Stimulated activated CD4-positive, alpha-beta T cell treated with anti-CD3 and anti-CD28 coated beads, Interleukin-1b, Interleukin-23, amount 100 ng/mL, for 4 hours (primary cell): ENCODE measurements at places on chromosomes 7 and 10.

GRCh38 chr10:50636618-50637579 lies 13.1 kb upstream of the SGMS1 start:
- DNase-seq, result no peak

GRCh38 chr10:90042075-90042474 lies 340.7 kb downstream of the KIF20B start:
- DNase-seq, result no peak

GRCh38 chr7:144142187-144142586 lies 19.2 kb downstream of the OR2A14 start:
- DNase-seq, result no peak

DNA sequence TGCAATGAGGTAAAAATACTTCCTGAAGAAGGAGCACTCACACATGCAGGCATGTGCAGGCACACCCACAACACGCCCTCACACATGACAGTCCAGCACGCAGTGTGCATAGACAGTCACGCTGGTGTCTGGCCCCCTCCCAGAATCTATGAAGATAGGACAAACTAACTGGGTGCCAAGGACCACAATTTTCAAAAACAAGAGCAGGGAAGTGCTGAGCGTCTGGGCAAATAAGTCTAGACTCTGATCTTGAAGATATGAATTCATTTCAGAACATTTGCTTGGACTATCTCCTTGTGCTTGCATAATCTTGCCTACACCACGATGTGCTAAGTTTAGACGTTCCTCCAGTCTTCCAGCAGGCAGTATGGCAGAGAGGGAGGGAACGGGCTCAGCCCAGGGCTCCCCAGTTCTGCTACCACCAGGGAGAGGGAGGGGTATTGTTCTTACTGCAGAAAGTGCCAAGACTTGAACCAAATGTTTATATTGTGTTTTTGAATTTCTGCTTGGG lies 276.5 kb upstream of the KLF6 start:
- no peak for DNase-seq
